NCI-H1417 treated with DMSO at 0.1 percent for 48 hours (cell line): ENCODE measurements at places on chromosomes 6 and 20.

DNA sequence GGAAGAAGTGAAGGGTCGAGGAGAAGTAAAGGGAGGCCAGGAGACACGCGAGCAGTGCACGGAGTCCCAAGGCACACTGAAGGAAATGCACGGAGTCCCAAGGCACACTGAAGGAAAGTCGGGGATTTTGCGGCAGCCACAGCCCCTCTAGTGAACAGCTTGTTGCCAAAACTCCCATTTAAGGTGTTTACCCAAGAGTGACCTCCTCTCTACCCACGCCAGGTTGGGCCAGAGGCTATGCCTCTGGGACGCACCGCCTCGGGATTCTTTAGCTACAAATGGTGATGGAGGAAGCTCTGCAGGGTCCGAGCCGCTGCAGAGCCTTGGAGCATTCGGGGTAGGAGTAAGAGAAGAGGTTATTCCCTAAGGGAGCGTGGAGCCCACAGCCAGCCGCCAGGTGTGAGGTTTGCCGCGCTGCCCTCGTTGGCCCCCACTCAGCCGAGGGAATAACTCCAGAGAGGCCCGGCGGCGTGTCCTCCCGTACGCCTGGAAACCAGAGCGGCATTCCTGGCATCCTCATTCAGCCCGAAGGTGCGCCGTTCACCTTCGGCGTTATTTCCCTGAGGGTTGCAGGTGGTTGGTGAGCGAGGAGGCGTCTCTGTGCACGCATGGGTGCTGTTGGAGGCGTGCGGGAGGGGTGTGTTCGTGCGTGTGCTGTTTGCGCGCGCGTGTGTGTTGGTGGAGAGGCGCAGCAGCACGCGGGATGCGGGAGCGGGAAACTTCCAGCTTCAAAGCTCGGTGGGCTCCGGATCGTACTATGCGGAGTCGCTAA is 3.4 kb upstream of the MAFB start:
- no peak for DNase-seq

DNA sequence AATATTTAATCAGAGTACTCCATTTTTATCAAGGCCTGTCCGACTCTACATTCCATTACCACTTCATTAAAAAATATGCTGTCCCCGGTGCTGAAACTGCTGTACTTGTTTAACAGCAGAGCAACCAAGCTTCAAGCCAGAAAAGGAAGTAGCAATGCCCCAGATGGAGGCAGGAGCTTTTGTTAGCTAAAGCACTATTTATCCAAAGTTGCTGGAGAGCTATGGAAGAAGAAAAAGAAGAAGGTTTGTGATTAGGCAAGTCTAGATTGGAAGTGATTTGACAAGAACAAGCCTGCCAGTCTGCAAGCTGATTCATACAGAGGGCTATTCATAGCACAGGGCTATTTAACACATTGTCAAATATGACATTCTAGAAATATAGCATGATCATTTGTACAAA is 160.9 kb upstream of the SPTLC3 start:
- no peak for DNase-seq

DNA sequence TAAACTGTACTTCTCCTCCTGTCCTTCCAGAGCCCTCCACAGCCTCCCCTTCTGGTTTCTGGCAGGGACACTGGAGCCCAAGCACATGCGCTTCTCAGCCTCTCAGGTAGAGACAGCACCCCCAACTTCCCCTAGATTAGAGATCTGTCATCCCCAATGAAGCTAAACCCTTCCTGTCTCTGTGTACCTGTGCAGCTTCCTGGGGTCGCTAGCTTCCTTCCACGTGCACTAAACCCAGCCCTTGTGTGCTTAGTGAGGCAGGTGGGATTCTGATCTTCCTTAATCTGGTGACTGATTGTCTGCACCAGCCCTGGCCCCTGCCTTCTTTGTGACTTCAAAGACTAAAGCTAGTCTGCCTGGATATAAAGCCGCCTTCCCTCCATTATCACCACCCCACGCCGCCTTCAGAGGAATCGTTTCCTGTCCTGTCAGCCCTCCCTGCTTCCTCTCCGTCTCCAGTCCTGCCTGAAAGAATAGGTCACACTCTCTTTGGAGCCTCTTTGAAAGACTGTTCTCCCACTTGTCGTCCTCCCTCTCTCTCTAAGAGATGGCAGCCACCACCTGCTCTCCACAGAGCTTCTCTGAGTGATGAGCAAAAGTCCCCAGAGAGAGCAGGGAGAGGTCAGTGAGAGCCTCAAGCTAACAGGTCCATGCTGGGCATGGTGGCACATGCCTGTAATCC is 27.5 kb downstream of the CAPN11 start:
- DNase-seq, result no peak

- DNase-seq, result no peak
Measured at GRCh38 chr20:50146214-50146613, 7.3 kb downstream of the PEDS1 start.

GRCh38 chr20:38874460-38875174 is 51.6 kb upstream of the FAM83D start:
- DNase-seq, result no peak

GRCh38 chr6:159097256-159097655 is 52.5 kb upstream of the TAGAP start:
- DNase-seq, result no peak

GRCh38 chr6:31423550-31423949 is 20.2 kb downstream of the MICA start:
- no peak for DNase-seq

- no peak for DNase-seq
Measured at GRCh38 chr6:53761036-53761435, 33.8 kb upstream of the LRRC1 start.

DNA sequence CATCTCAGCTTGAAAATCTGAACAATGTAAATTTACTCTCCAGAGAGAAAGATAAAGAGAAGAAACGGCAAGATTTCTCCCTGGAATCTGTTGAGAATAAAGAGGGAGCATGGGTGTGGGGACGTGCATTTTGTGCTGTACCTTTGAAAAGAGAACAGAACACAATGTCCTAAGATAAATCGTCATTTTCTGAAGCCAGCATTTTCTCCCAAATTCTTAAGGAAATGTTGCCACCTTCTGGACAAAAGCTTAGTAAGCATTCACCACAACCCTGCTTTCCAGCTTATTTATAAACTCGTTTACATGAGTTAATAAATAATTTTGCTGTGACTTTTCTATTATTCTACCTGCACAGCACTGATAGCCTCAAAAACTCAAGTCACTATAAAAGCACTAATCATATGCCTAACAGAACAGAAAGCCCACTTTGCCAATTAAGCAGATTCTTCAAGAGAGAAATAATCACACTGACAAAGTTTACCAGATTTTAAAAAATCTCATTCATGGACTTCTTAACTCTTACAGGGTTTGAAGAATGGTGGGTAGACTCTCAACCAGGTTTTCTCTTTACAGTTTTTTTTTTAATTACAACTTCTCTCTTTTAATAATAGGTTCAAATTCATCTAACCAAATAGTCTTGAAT is 155.8 kb downstream of the MBOAT1 start:
- DNase-seq, result peak; percentile 51

GRCh38 chr6:46674410-46674809 is 13.3 kb upstream of the TDRD6 start:
- DNase-seq, result no peak

DNA sequence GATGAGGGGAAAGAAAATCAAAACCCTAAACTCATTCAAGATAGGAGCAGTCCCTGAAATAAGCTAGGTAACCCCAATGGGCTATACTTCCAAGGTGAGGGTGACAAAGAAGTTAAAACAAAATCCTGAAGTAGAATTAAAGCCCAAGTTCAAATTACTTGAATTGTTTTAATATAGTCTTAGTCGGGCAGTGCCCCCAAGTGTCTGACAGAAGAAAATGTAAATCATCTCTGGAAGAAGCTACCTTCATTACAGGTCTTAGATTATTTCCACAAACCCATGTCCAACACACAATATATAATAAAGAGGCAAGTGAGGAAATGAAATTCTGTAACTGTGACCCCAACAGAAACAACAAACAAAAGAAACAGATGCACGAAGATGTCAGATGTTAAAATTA is 36.8 kb upstream of the L3MBTL3 start:
- DNase-seq, result no peak

GRCh38 chr6:79605061-79605460 is 26.1 kb upstream of the SH3BGRL2 start:
- no peak for DNase-seq

- peak; percentile 3 for DNase-seq
Measured at GRCh38 chr20:17327185-17328148, 100.6 kb downstream of the PCSK2 start.

DNA sequence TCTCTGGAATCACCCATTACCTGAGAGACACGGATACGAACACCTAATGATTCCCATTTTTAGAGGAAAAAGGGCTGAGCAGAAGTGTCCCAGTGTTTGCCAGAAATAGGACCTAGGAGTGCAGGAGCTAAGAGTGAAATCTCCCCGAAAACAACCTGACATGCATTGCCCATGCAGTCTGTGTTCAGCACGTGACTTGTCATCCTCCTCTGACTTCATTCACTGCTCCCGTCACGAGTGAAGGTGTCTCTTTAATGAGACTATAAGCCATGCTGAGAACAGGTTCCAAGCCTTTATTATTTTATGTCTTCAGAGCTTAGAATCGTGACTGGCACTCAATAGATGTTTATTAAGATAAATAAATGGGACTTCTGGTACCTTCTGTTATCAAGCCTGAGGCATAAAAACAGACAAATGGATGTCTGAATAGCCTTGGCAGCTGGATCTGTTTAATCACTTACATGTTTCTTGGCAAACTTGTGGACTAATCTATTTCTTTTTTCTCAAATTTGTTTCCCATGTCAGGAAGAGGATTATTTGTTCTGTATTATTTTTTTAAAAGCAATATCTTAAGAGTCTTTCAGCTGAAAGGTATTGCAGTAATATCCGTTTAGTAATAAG is 3.7 kb upstream of the MLIP start:
- DNase-seq, result no peak

DNA sequence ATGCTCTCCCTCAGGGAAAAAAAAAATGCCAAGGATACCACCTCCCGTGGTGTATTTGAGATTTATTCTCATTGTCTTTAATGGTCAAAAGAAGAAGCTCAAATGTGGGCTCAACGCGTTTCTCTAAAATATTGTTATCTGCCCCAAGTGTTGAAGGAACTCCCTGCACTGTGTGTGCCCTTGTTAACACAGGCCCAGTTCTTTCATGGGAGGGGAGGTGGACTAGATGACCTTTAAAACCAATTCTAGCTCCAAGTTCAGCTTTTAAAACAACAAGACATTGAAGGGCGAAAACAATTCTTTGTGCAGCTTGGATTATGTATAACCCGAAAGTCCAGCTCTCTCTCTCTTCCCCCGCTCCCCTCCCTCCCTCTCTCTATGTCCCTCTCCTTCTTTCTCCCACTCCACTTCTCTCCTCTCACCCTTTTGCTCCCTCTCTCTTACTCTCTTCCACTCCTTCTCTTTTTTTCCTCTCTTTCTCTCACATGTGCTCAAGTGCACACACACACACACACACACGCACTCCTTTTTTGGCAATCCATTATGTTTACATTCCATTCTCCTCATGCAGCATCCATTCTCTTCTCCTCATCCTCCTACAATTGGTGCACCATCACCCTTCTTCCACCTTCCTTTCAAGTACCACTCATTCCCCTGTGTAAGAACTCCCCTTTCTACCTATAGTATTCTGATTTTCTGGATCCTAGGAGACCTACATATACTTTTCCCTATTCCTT is 8.5 kb downstream of the HLA-DMB start:
- no peak for DNase-seq

- DNase-seq, result peak; percentile 68
Measured at GRCh38 chr6:3612341-3613041, 139.0 kb downstream of the PXDC1 start.

DNA sequence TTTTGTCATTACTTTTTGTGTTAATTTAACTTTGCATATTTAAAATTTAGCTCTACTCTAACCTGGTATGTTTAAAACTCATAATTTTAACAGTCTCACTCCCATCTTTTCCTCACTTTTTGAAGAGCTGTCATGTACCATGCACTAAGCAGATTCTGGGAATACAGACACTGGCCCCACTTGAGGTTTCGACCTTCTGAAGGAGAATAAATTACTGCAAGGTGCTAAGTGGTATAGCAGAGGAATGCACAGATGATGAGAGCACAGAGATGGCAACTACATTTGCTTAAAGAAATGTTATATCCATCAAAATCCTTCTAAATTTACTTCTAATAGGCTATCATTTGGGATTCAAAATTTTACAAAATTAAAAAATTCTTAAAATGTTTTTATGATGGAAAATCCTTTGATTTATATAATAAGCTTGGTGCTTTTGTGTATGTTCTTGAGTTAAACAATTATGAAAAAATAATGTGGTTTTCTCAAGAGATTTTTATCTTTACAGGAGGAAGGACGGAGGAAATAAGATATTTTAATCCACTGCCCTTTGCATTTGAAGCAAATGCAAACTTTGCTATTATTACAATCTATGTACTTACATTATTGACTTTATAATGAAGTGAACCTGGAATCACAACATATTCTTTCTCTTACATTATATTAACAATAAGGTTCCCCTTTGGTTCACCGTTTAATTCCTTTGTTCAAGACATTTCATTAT is 79.3 kb downstream of the AHI1 start:
- DNase-seq, result no peak

DNA sequence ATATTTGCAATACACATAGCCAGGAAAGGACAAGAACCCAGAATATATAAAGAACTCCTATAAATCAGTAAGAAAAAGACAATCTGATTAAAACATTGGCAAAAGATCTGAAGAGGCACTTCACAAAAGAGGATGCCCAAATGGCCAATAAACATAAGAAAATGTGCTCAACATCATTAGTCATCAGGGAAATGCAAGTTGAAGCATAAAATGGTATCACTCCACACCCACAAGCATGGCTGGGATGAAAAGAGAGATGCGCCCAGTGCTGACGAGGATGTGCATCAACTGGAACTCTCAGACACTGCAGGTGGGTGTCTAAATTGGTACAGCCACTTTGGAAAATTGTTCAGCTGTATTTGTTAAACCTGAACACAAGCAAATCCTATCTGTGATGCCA is 42.4 kb upstream of the MLN start:
- no peak for DNase-seq

GRCh38 chr6:39755231-39755630 is 30.0 kb upstream of the KIF6 start:
- no peak for DNase-seq

DNA sequence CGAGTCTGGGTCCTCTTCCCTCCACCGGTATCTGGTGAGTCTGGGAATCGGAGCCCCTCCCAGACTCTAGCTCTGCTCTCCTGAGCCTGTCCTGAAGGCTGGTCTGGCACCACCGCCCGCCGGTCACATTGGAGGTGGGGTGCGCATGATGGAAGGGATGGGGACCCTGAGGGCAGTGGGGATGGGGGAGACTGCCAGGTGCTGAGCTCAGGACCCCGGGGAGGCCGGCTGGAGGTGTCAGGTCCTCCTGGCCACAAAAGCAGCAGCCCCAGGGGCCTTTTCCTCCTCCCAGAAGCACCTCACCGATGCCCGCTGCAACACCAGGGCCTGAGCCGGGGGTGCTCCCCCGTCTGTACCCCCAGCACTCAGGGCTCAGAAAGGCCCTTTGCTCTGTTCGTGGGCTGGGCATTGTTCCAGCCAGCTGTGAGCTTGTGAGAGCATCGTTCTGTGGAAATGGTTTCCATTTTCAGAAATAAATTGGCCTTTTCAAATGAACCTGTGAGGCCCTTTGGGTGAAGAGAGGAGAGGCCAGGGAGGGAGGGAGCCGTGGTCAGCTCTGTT is 2.5 kb upstream of the NPBWR2 start:
- DNase-seq, result no peak
